Activated CD8-positive, alpha-beta memory T cell treated with anti-CD3 and anti-CD28 coated beads for 1 hour (primary cell): ENCODE measurements at places on chromosomes 12 and 14.

GRCh38 chr12:76249501-76249900, 98.7 kb downstream of the BBS10 start:
- no peak for DNase-seq

- no peak for DNase-seq
Measured at GRCh38 chr12:108610336-108610815, 12.5 kb upstream of the TMEM119 start.

DNA sequence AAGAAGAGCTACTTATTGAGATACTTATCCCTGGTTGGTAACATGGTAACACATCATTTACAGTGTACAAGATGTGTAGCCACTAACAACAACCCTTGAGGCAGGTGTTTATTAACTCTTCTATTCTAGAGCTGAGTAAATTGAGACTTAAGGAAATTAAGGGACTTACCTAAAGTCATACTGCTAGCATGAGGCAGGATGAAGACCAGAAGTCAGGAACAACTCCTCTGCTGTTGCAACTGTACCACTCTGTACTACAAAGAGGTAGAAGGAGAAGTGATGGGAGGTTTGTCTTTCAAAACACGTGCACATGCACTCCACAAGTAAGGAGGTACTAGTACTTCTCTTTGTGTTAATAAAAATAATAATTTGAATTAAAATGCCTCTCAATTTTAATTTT, 79.9 kb downstream of the LLPH start:
- DNase-seq, result no peak

DNA sequence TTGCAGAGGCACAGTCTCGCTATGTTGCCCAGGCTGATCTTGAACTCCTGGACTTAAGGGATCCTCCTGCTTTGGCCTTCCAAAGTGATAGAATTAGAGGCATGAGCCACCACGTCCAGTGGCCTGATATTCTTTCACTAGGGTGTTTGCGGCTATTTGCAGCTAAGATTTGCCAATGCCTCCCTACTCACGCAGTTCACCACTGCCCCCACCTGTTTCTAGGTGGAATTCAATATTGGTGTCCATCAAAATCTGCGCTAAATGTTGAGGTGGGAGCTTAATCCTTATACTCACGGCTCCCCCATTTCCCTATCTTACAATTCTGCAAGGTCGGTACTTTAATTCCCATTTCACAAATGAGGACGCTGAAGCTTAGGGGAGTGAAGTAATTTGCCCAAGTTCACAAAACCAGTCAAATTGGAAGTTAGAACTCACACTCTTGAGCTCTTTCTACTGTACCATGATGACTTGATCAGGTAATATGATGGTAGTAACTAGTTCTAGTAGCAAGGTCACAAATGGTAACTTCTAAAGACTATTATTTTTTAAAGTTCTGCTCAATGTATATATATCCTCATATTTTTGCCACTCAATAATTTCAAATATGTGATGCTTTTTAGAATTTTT, 22.1 kb upstream of the LRRC9 start:
- no peak for DNase-seq

- DNase-seq, result no peak
Measured at GRCh38 chr12:25155022-25155576, 39.9 kb downstream of the DNAI7 start.

- no peak for DNase-seq
Measured at GRCh38 chr12:49707812-49708147, 575 bp upstream of the FMNL3 start.

DNA sequence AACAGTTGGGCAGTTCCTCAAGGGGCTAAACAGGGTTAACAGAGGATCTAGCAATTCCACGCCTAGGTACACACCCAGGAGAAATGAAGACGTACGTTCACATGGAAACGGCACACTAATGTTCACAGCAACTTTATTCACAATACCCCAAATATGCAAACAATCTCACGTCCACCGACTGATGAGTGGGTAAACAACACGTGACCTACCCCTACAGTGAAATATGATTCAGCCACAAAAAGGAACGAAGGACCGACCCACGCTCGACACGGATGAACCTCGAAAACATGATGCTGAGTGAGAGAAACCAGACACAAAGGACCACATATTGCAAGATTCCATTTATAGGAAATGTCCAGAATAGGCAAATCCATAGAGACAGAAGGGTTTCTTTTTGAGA, 112.7 kb downstream of the NCOR2 start:
- no peak for DNase-seq

- peak; percentile 27 for DNase-seq
Measured at GRCh38 chr12:7959701-7960121, 23.7 kb upstream of the SLC2A3 start.

DNA sequence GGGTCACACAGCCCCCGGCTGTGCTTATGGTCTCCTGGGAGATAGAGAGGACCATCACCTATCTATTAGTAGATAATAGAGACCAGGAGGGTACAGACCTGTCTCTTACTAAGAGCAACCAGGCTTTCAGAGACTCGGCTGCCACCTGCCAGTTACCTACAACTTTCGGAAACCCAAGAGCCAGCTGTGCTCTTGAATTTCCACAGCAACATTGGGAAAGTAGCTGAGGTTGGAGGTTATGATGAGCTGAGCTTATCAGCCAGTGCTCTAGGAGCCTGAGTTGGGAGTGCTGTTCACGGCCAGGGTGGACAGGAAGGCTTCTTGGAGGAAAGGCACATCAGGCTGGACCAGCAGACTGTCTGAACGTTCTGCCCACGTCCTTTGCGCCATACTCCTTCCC, 67.6 kb downstream of the RIN3 start:
- DNase-seq, result no peak

- no peak for DNase-seq
Measured at GRCh38 chr12:42790761-42791151, 201.2 kb upstream of the PRICKLE1 start.

DNA sequence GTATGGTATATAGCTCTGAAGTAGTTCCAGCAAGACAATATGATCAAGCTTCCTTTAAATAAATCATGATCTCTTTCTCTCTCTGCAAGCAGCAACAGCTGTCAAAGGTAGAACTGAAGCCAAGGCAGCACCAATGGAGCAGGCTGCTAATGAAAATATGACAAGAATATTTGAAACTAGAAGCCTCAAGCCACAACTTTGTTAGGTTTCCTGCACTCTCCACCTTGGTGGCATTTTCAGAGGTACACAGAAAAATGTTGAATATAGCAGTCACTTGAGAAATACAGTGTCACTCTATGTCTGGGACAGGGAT, 43.8 kb upstream of the PSMA6 start:
- DNase-seq, result no peak

- no peak for DNase-seq
Measured at GRCh38 chr12:53728206-53728605, 954 bp upstream of the CALCOCO1 start.

DNA sequence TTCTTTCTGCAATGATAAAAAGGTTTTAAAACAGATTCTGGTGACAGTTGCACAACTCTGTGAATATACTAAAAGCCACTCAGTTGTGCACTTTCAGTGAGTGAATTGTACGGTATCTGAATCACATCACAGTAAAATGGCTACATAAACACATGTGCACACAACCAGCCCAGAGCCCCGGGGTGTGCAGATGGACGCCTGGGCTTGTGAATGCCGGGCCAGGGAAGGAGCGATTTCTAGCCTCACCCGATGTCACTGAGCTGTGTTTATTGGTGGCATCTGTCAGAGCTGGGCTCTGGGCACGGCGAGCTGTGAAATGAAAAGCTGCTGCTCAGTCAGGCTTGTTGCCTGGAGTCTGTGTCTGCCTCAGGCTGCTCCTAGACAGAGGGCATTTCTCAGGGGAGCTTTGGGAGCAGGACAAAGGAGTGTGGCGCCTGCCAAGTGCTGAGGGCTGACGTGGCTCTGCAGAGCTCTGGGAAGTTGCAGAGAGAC, 25.9 kb downstream of the RHOF start:
- DNase-seq, result no peak

DNA sequence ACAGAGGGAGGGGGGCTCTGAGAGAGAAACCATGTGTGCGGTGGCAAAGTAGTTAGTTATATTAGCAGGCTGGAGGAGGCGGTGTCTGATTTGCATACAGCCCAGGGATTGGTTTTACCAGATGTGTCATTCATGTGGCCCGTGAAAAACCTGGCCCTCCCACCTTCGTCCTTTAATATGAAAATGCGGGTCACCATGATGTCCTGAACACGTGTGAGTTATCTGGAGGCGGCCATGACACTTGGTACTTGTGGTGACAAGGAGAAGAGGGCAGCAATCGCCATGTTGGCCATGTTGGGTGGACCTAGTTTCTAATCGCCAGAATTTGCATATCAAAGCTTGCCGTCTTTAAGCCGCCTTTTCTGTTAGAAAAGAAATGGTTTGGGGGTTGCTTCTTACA, 108.8 kb downstream of the RAD51B start:
- DNase-seq, result no peak

GRCh38 chr14:68047906-68048305, 228.3 kb downstream of the RAD51B start:
- DNase-seq, result no peak
